ENCODE measurements at places on chromosomes 6 and 20.
A peak's percentile ranks its signal among the peaks of the same experiment; 100 is the strongest.

DNA sequence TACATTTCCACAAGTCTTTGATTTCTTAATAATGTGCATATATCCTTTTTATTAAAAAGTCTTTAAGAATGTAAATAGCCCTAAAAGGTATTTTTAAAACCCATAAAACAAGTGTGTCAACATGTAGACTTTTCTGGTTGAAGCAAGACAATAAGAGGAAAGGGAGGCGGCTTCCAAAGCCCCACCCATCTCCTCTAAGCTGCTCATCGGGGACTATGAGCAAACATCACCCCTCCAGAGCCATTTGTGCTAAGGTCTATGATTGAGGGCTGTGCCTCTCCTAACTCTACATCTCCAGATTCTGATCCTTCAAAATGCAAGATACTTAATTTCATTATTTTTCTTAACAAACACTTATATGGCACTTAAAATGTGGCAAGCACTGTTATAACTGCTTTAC lies 2.5 kb upstream of the NAA20 start:
- DNase-seq: peak; percentile 48

GRCh38 chr6:36154286-36154685 lies 24.0 kb downstream of the MAPK13 start:
- DNase-seq: no peak

GRCh38 chr6:17013701-17014100 lies 88.1 kb upstream of the STMND1 start:
- DNase-seq: no peak

DNA sequence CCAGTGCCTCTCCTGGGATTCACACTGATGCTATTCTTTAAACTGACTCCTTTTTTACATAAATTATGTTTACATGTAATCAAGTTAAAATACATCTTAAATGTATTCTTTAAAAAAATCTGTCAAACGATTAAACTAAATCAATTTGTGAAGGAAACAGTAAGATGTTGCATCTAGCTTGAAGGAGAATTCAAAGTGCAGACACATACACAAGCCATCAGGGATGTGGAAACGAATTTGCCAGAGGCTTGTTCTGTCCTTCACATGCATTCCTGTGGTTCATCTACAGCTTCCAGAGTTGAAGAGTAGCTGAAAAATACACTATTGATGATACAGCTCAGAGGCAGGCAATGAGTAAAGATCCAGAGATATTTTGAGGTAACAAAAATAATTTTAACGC lies 7.3 kb upstream of the BPIFB3 start:
- DNase-seq: no peak

DNA sequence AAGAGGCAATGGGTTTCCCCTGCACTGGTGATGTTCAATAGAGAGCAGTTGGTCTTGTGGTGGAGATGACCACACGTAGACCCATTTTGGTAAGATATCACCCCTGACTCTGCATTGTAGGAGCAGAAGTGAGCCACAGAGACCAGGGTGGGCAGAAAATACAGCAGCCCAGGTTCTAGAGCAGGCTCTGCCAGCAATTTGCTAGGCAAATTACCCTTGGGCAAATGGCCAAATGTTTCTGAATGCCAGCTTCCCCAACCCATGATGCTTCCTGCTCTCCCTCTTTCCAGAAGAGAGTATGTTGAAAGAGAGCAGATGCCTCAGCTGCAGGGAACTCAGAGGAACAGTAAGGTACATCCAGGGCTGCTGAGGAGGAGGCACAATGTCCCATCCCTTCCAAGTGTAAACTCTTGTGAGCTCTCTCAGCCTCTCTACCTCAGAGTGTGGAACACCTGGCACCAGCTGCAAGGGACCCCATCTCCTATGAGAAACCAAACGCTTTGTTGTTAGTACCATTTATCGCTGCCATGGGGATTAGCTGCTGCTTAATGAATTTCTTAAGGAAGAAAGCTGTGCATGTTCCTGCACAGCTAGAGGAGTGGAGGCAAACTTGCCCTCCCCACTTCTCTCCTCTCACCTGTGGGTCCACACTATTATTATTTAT lies 317.5 kb upstream of the MOCS1 start:
- no peak for DNase-seq

- no peak for DNase-seq
These were observed 9.8 kb downstream of the VEGFA start for GRCh38 chr6:43779852-43780236.

Measured in inflammatory macrophage (primary cell).